Effector memory CD4-positive, alpha-beta T cell (primary cell): ENCODE measurements at places on chromosomes 7 and 10.

GRCh38 chr10:106618646-106619045 lies 545.9 kb downstream of the SORCS1 start:
- DNase-seq: no peak

DNA sequence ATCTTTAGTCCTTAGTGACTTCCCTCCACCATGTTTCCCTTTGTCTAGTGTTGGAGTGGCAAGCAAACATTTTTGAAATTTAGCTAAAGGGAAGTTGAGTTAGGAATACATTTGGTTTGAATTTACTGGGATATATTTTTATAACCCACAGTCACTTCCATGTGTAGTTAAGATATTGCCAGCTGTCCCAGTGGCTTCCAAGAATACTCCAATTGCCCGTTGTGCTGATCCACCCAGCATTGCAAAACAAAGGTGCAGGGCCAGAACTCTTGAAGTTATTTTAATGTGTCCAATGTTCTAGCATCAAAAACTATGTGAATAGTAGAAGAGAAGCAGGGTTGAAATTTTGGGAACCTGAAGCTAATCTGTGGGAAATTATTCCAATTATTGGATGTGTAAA lies 2.5 kb upstream of the P4HA1 start:
- DNase-seq: no peak

DNA sequence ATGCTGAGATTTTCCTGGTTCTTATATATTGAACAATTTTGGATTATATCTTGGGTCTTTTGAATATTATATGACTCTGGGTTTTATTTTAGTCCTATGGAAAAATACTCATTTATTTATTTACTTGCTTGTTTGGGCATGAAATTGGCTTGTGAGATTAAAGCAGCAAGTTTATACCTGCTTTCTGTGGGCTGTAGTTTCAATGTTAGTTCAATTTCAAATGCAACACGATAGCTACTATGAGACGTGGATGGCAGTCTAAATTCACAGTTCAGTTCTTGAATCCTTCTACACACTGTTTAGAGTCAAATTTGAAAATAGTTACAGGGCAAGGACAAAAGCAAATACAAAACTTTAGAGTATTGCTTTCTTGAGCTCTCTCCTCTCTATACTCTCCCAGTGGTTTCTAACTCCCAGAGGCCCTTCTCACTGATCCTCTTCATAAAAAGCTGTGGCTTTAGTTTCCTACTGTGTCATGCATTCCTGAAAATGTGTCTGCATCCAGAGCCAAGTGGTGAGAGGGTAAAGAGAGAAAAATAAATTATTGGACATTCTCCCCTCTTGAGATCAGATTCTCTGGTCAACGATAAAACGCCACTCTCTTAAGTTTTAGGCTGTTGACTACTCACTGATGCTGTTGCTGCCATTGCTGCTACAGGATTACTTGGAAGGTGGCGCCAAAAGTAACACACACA lies 34.4 kb downstream of the POLR1F start:
- no peak for DNase-seq

GRCh38 chr7:105336009-105336408 lies 52.7 kb downstream of the SRPK2 start:
- DNase-seq: no peak

DNA sequence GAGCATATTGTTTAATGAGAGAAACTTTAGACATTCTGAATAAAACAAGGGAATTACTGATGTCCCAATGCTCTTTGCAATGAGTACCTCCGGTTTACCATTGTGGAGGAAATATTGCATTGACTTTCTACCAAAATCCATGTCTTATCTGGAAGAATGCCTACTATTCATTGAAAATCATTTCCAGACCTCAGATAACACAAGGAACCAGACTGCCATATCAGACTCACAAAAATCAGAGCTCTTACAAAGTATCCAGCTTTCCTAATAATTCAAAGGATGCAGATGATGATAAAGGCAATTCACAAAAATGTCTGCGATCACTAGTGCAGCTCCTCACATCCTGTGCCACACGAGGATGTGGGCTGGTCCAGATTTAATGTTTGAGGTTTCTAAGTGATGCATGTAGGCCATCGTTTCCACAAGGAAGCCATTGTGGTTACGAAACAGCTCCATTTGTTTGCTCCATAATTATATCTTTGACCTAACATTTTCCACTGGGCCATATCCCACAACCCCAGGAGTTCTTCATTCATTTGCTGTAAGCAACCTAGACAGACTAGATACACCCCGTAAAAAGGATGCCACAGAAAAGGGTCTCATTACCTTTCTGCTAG lies 831.1 kb upstream of the C7orf33 start:
- no peak for DNase-seq

DNA sequence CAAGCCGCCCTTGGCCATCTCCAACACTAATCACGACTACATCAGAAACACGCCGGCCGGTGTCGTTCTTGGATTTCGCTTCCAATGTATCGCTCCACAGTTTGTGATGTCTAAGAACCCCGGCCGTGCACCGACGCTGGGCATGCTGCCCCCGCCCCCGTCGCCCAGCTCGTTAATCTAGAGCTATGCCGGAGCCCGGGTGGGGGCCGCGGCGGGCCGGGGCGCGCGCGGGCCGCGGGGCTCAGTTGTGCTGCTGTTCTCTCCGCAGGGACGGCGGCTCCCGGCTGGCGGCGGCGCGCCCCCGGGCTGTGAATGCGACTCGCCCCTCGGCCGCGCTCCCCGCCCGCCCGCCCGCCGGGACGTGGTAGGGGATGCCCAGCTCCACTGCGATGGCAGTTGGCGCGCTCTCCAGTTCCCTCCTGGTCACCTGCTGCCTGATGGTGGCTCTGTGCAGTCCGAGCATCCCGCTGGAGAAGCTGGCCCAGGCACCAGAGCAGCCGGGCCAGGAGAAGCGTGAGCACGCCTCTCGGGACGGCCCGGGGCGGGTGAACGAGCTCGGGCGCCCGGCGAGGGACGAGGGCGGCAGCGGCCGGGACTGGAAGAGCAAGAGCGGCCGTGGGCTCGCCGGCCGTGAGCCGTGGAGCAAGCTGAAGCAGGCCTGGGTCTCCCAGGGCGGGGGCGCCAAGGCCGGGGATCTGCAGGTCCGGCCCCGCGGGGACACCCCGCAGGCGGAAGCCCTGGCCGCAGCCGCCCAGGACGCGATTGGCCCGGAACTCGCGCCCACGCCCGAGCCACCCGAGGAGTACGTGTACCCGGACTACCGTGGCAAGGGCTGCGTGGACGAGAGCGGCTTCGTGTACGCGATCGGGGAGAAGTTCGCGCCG lies 1.9 kb downstream of the VWC2 start:
- DNase-seq: no peak

GRCh38 chr7:153457746-153458145 lies 594.5 kb upstream of the DPP6 start:
- DNase-seq: no peak

- DNase-seq: no peak
These were observed 267.4 kb downstream of the RNLS start for GRCh38 chr10:88315755-88316154.
